ENCODE measurements at places on chromosomes 16 and 17.

- no peak for DNase-seq
Measured at GRCh38 chr17:49061524-49061943, 64.3 kb downstream of the IGF2BP1 start.

GRCh38 chr17:38791162-38791561 is 8.2 kb downstream of the PIP4K2B start:
- no peak for DNase-seq

DNA sequence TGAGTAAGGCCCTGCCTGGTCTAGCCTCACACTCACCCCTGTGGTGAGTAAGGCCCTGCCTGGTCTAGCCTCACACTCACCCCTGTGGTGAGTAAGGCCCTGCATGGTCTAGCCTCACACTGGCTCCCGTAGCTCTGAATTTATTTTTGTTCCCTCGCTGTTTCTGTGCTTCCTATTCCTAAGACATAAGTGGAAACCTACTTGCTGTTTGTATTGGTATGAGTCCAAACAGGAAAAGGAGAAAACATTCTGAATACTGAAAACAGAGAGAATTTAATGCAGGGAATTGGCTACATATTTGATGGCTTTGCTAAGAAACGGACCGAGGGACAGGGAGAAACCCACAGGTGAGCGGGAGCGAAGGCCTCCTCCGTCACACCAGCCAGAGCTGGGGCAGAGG is 267.8 kb downstream of the FOXL1 start:
- DNase-seq, result no peak

GRCh38 chr17:82776454-82776853 is 24.6 kb downstream of the TBCD start:
- DNase-seq, result no peak

GRCh38 chr17:12007466-12007865 is 10.2 kb upstream of the ZNF18 start:
- DNase-seq, result no peak

GRCh38 chr17:76588182-76588581 is 2.5 kb upstream of the ST6GALNAC2 start:
- no peak for DNase-seq

DNA sequence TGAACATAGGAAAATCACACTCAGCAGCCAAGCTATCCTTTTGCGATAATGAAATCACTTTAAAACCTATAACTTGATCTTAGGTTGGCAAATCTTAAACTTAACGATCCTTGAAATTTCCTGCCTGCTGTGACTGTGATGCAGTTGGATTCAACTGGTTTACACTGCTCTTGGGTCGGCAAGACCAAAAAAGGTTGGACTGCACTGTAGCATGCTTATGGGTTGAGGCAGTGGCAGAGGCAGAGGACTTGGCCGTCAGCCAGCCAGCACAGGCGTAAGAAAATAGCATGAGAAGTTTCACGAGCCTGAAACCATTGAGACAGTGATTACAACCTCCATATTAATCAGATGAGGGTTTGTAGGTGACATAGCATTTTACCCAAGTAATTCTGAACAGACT is 21.4 kb downstream of the WSB1 start:
- peak; percentile 73 for DNase-seq

- no peak for DNase-seq
Measured at GRCh38 chr17:14745541-14745940, 444.7 kb downstream of the HS3ST3B1 start.

- no peak for DNase-seq
Measured at GRCh38 chr16:46914556-46915201, 30.5 kb downstream of the GPT2 start.

GRCh38 chr17:79622776-79623175 is 11.9 kb upstream of the RBFOX3 start:
- DNase-seq, result no peak

DNA sequence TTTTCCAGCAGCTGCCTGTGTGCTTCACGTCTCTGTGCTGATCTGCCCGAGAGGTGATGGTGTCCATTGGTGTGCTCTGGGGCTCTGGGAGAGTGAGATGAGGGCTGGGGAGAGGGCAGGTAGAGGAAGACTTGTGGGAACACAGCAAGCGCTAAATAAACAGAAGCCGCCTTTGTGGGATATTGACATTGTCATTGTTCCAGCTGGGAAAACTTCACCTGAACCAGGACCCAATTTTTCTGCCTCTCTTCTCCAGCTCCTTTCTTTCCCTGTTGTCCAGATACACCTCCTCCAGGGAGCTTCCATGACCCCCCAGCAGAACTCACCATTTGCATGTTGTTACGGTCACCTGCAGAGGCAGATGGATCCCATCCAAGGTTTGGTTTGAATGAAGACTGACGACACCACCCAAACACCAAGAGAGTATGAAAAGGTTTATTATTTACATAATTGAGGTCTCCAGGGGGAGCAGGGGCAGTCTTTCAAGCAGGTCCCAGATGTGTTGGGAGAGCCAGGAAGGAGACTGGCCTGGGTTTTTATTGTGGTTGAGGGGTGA is 3.6 kb upstream of the ITGA3 start:
- no peak for DNase-seq

DNA sequence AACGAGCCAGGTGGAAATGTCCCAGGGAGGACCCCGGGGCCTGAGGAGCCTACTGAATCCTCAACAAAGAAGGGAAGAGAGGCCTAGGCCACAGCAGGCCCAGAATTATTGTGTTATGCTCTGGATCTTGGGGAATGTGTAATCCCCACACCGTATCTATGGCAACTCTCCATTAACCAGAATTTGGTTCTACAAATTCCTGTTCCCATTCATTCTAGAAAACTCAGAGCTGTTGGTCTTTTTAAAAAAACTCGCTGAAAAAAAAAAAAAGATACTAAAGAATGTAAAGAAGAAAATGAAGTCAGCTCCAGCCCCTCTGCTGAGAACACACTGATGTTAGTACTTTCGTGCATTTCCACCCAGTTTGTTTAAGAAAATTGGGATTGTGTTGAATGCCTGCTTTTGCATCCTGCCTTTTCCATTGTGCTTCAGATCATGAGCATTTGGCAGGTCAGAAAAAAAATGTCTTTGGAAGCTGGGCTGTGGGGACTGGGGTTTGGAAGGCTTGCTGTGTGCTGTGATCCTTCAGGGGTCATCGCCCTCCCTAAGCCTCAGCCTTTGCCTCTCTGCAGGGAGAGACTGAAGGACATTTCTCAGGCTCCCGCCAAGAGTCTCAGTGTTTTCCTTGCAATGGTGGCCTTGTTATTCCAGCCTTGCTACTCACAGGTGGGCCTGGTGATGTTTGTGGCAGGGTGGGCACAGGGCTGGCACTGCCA is 69.5 kb downstream of the SREBF1 start:
- no peak for DNase-seq

DNA sequence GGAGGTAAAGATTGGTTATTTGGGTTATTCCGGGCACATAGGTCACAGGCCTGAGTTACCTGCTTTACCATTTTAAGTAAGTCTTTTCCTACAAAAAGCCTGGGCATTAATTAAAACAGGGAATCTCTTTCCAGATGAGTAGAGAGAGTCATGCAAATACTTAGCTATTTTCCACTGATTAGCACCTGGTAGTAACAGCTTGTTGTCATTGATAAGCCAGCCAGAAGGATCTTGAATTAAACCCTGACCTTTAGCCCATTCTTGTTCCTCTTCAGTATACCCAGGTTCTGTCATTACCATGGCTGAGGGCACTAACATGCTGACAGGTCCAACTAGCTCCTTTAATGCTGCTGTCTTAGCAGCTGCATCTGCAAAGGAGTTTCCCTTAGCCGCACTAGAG is 44.4 kb upstream of the ARL4D start:
- DNase-seq, result no peak

- no peak for DNase-seq
Measured at GRCh38 chr17:67671493-67671892, 46.2 kb upstream of the NOL11 start.

DNA sequence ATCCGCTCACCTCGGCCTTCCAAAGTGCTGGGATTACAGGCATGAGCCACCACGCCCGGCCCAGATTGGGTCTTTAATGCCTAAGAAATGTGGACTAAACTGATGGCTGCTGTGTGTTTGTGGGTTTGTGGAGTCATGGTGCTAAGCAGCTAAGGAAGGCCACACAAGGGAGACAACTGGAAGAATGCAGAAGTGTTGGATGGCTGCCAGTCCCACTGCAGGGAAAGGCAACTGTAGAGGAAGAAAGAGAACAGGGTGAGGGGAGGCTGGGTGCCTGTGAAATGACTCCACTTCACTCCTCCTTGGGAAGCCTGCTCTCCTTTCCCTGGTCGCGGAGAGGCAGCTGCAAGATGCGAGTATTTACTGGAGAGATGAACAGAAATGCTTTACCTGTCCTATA is 23.5 kb upstream of the SIAH1 start:
- DNase-seq, result no peak

GRCh38 chr16:53991754-53992378 is 287.9 kb downstream of the FTO start:
- DNase-seq, result no peak

DNA sequence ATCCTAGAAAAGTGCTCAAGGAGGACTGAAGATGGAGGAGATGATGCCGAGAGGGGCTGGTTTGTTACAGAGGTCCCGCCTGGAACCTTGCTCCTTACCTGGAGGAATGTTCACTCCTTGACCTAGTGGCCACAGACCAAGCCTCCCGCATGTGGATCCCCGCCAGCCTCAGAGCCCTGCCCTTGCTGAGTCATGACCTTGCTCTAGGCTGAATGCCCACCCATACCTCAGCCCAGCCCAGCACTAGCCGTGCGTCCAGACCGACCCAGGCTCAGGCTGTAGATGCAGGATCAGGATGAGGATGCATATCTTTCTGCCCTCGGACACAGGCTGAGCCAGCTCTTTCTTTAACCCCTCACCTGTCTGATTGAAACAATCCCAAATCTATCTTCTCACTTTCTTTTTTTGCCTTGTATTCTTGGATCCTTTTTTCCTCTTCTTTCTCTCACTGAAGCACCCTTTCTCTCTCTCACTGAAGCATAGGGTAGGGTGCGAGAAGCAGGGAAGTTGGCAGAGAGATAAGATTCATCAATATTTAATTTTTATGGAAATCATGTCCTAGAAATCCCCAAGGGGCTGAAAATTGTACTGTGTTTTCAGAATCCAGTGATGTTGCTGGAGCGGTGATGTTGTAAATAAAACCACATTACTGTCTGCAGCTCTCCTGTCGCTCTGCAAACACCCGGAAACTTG is 34.9 kb downstream of the WSCD1 start:
- DNase-seq, result no peak

- no peak for DNase-seq
Measured at GRCh38 chr16:80200079-80200478, 340.7 kb upstream of the DYNLRB2 start.

GRCh38 chr17:17569691-17570090 is 21.8 kb downstream of the PEMT start:
- DNase-seq, result no peak

DNA sequence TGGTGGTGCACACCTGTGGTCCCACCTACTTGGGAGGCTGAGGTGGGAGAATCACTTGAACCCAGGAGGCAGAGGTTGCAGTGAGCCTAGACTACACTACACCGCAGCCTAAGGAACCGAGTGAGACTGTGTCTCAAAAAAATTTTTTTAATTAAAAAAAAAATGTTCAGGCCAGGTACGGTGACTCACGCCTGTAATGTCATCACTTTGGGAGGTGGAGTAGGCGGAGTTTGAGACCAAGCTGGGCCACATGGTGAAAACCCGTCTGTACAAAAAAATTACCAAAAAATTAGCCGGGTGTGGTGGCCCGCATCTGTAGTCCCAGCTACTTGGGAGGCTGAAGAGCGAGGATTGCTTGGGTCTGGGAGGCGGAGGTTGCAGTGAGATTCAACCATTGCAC is 3.6 kb upstream of the FAM222B start:
- DNase-seq, result peak; percentile 55

DNA sequence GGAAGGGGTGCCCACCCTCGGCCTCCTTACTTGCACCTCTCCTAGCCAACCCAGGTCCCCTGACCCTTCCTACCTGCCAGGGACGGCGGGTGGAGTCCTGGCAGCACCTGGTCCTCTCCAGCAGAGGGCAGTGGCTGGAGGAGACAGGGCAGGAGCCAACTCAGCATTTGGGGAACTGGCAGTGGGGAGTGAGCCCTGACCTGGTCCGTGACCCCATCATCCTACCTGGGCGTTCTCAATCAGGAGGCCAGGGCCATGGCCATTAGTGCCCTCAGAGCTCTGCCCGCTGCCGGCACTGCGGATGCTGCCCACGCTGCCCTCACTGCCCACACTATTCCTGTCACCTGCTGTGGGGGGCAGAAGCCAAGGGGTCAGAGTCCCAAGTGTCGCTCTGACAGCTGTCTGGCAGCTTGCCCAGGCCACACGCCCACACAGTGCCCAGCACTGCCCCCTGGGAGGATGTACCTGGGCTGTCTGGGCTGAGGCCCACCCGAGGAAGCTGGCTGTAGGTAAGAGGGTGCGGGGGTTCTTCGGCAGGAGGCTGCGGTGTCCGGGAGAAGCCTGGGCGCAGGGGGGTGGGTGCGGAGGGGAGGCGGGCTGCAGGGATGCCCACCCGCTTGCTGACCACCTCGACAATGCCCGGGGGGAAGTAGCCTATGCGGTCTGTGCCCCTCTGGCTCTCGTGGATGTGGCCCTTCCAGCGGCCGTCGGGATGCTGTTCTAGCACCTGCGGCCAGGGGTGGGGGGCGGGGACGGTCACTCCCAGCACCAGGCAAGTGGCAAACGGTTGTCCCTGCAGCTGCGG is 10.8 kb downstream of the CASKIN2 start:
- DNase-seq, result peak; percentile 12

DNA sequence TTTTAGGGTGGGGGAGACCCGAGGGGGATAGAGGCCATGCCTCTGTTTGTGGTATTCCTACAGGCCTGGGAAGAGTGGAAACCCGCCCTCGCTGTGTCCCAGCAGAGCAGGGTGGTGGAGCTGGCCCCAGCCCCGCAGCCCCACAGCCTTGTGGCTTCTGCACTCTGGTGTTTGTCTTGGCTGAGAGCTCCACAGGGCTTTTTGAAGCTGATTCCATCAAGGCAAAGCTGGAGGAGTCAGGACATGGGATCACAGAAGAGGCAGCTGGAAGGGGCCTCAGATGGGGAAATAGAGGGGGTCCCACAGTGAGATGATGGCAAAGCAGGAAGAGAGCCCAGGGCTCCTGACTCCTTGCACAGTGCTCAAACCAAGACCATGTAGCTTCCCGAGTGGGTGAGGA is 5.0 kb upstream of the WFIKKN2 start:
- DNase-seq, result no peak

DNA sequence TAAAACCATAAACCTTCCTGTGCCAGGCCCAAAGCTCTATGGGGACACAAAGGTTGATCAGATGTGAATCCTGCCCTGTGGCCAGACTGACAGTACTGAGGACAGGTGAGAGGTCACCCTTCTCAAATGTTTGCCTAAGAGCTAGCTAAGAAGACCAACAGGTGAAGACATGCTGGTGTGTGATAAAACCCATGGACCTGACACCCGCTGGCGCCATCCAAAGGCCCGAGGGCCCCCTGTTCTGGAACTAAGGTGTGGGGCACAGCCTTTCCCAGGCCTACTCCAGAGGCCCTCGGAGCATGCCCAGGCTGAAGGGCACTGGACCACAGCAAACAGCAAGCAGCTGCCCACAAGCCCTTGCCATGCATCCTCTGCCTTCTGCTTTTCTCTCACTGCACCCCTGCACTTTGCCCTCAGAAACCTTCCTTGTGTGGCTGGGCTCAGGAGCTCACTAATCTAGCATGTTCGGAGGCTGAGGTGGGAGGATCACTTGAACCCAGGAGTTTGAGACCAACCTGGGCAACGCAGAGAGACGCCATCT is 5.2 kb upstream of the CDK3 start:
- no peak for DNase-seq

GRCh38 chr16:48280546-48280945 is 33.2 kb upstream of the ABCC11 start:
- DNase-seq, result no peak
